ENCODE measurements at places on chromosomes 13 and 19.

- DNase-seq = peak; percentile 41
Observed at GRCh38 chr13:99313501-99313900, 6.3 kb upstream of the GPR183 start.

- DNase-seq = no peak
Observed at GRCh38 chr13:37665420-37665819, 66.9 kb upstream of the POSTN start.

GRCh38 chr19:2474232-2475017 is 1.5 kb upstream of the GADD45B start:
- peak; percentile 46 for DNase-seq

- no peak for DNase-seq
Observed at GRCh38 chr13:60754211-60755090, 357.4 kb downstream of the TDRD3 start.

DNA sequence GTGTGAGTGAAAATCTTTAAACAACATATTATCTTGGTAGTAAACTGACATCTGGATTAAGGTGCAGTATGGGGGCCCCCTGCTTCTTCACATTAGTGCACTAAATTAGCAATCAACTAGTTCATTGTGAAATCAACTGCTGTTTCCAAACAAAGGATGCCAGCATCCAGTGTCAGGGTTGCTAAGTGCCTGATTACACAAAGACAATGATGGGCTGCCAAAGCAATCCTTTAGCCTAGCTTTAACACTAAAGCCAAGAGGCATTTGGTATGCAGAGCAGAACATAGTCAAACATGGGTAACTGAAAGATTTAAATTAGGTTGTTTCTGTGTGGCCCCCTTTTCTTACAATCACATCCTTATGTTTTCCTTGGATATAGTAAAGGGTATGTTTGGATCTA is 543.1 kb upstream of the SLITRK5 start:
- DNase-seq = peak; percentile 78

DNA sequence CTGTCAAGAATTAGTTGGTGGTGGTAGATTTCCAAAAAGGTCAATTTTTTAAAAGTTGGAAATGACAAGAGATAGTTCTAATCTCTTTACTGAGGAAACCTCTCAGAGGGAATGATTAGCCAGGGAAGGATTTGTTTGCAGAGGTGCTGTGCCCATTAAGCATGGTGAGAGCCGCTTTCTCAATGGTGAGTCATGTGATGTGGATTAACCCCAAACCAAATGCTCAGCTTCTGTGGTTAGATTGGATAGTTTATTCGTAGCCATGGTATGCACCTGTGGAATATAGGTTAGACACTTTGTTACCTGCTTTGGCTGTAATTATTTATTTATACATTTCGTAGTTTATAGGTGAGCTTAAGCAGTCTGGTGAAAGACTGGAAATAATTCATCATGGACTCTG is 7.1 kb downstream of the HNRNPM start:
- no peak for DNase-seq

DNA sequence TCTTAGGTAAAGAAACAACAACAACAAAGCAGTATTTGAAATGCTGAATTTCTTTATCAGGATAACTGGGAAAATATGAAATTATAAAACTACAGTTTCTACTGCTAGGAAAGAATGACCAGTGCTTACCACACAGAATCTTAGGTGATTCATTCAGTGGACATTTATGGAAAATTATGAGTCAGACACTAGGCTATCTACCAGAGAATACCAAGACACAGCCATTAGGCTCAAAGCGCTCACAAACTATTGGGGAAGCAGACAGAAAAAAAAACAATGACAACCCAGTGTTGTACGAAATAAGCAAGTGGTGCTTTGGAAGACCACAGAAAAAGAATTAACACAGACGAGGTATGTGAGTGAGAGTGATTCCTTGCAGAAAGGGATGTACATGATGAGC is 1019.5 kb downstream of the PCDH9 start:
- no peak for DNase-seq

- DNase-seq = no peak
Observed at GRCh38 chr19:27971071-27971470, 1241.9 kb downstream of the UQCRFS1 start.
